ENCODE measurements at places on chromosomes 7 and 10.
A peak's percentile ranks its signal among the peaks of the same experiment; 100 is the strongest.

GRCh38 chr7:90266808-90267207, 21.8 kb downstream of the CFAP69 start:
- DNase-seq, result no peak

DNA sequence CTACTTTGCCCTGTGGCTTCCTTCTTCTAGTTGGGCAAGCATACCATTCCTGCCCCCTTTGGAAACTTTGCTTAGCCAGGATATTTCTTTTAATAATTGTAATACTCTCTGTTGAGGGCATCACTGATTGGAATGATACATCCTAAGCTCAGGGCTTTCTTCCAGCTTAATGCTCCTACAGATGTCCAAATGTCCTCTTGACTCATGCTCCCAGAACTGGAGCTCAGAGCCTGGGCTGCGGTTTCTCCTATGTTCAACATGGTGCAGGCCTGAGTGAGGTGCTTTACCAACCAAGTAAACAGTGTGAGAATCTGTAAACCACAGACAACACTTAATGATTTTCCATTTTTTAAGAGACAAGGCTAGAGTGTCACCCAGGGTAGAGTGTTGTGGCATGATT, 108.6 kb downstream of the LRRC4 start:
- DNase-seq, result no peak

DNA sequence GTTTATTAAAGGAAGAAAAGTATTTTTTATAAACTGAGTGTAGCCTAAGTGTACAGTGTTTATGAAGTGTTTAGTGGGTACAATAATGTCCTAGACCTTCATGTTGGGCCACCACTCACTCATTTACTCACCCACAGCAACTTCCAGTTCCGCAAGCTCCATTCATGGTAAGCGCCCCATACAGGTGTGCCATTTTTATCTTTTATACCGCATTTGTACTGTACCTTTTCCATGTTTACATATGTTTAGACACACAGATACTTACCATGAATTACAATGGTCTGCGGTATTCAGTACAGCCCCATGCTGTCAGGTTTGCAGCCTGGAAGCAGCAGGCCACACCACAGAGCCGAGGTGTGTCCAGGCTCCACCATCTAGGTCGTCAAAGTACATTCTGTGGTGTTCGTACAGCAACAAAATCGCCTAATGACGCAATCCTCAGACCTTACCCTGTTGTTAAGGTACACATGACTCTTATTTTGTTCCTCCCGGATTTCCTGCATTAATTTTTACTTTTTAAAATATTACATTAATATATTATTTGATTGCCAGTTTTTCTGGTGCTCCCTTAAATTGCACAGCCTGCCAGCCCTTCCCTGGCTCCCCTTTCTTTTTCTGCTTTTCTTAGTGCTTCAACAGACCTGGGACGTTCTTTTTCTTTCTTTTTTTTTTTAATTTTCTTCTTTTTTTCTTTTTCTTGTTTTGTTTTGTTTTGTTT, 881 bp upstream of the SSBP1 start:
- DNase-seq, result no peak

GRCh38 chr7:111393011-111393754, 169.1 kb downstream of the IMMP2L start:
- DNase-seq, result peak; percentile 72
